ENCODE measurements at places on chromosomes 16 and 17. TPM values are rescaled to one million over a fixed set of nuclear protein-coding genes. Genes with fewer than 3 reads are reported as not detected.

Gene TBC1D3G
- not detected for total RNA-seq

Gene RBFOX1
- not detected for total RNA-seq

Gene CTRL
- total RNA-seq, result 1.9 TPM

Gene TAC4
- total RNA-seq, result not detected

Data from A549 treated with AZD2906 at 1 μM for 4 hours (cell line).